ENCODE measurements at places on chromosomes 7 and 10. TPM values are rescaled to one million over a fixed set of nuclear protein-coding genes. Genes with fewer than 3 reads are reported as not detected.
A peak's percentile ranks its signal among the peaks of the same experiment; 100 is the strongest.

DNA sequence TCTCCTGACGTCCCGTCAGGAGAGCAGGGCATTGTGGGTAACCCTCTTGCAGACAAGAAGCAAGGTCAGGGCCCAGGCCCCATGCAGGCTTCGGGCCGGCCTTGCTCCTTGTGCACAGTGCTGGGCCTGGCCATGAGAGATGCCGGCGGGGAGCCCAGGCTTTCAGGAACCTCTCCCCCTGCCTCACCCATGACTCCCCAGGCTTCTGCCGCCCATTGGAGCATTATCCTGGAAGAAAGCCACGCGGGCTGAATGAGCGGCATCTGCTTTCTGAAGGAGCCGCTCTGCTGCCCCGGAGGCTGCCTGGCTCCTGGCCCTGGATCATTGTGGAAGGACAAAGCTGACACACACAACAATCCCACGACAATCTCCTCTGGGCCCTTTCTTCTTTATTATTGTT is 233.5 kb downstream of the TCF7L2 start:
- peaks cover 9% of the 10 kb centered on the region for H3K4me1 ChIP-seq
- no peak overlapping the region for H3K4me3 ChIP-seq
- H3K36me3 ChIP-seq, result no peaks in the 10 kb centered on the region
- no peak for DNase-seq

GRCh38 chr7:156032973-156033372 is 220.7 kb upstream of the SHH start:
- H3K36me3 ChIP-seq, result no peaks in the 10 kb centered on the region
- no peak overlapping the region for H3K4me3 ChIP-seq
- no peak for DNase-seq
- no peaks in the 10 kb centered on the region for H3K27me3 ChIP-seq

GRCh38 chr10:46035923-46036849 is 5.8 kb upstream of the NCOA4 start:
- H3K27ac ChIP-seq, result no peak overlapping the region
- H3K27me3 ChIP-seq, result no peaks in the 10 kb centered on the region
- no peaks in the 10 kb centered on the region for H3K36me3 ChIP-seq

DNA sequence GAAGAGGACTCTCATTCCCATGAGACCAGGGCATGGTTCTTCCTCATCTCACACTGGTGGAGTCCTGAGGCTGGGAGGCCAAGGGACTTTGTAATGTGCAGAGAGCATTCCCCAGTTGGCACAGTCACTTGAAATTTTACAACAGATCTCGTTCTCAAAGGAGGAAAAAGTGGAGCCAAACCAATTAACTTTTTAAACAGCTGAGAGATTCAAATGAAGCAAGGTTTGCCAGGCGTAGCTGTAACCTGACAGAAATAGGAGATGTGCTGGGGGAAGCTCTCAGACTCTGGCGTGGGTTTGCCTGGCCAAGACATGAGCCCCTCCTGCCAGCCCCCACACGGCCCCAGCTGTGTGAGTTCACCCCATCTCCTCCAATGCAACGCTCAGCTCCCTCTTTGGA is 12.0 kb upstream of the CPXM2 start:
- H3K27ac ChIP-seq, result no peak overlapping the region
- peaks cover 20% of the 10 kb centered on the region for H3K4me1 ChIP-seq
- no peak for DNase-seq
- H3K4me3 ChIP-seq, result no peak overlapping the region
- no peaks in the 10 kb centered on the region for H3K36me3 ChIP-seq
- H3K27me3 ChIP-seq, result no peaks in the 10 kb centered on the region

DNA sequence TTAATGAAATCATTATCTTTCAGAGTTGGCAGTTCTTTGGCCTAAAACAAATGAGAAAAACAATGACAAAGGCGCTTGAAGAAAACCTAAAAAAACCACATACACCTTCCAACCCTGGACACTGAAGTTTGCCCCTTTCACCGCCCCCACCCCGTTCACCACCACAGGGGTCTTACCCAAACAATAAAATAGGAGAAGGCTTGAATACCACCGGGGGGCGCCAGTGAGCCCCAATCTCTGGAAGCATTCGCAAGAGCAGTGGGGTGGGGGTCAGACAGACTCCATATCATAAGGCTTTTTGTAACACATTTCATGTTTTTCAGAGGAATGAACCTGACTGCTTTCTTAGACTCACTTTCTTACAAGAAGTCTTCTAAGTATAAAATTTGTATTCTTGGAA is 163.6 kb downstream of the PIP4K2A start:
- H3K4me1 ChIP-seq, result peaks cover 16% of the 10 kb centered on the region
- H3K4me3 ChIP-seq, result no peak overlapping the region
- DNase-seq, result peak; percentile 88
- no peaks in the 10 kb centered on the region for H3K36me3 ChIP-seq
- H3K27ac ChIP-seq, result no peak overlapping the region

Gene HOXA11
- total RNA-seq, result not detected

Gene CCNJ
- total RNA-seq, result 29.6 TPM

Gene VSTM2A
- total RNA-seq, result 0.73 TPM

- peaks cover 13% of the 10 kb centered on the region for H3K4me1 ChIP-seq
- no peaks in the 10 kb centered on the region for H3K27me3 ChIP-seq
- no peaks in the 10 kb centered on the region for H3K36me3 ChIP-seq
- H3K27ac ChIP-seq, result no peak overlapping the region
- peak; percentile 19 for DNase-seq
- H3K4me3 ChIP-seq, result no peak overlapping the region
Measured at GRCh38 chr7:54877683-54878082, 118.7 kb upstream of the SEC61G start.

DNA sequence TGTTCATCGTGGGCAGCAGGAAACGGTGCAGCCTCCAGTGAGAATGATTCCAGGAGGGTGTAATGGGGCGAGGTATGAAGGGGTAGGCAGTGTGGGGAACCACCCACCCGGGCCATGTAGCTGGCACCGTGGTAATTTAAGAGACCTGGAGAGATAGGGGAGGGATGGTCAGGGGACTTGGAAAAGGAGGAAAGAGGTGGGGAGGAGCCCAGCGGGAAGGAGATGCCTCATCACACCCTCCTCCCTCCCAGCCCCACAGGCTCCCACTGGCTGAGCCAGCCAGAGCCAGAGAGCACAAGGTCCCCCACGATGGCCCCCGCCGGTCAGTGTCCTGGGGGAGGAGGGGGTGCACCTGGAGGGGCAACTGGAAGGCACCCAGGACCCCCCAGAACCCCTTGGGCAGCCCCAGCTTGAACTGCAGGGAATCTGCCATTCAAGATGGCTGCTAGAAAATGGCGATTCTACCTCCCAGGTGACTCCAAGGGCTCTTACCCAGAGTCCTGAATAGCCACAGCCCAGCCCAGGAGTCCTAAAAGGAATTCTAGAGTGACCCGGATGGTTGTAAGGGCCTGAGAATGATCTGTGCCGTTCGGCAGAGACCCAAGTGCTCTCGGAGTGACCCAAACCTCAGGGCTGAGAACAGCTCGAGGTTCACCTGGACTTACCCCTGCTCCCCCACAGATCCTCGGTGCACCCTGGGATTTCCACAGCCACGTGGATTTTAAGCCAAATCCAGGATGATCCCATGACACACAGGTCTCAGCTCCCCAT is 28.8 kb downstream of the CALML3 start:
- no peaks in the 10 kb centered on the region for H3K27me3 ChIP-seq
- H3K4me3 ChIP-seq, result no peak overlapping the region
- H3K36me3 ChIP-seq, result no peaks in the 10 kb centered on the region
- no peak for DNase-seq

All from GM23338 (cell line).